Naive B cell (primary cell): ENCODE measurements at places on chromosomes 6 and 20.

GRCh38 chr6:168686029-168686738 lies 245.2 kb downstream of the SMOC2 start:
- H3K27ac ChIP-seq: no peak overlapping the region
- no peaks in the 10 kb centered on the region for H3K27me3 ChIP-seq
- no peaks in the 10 kb centered on the region for H3K4me1 ChIP-seq

DNA sequence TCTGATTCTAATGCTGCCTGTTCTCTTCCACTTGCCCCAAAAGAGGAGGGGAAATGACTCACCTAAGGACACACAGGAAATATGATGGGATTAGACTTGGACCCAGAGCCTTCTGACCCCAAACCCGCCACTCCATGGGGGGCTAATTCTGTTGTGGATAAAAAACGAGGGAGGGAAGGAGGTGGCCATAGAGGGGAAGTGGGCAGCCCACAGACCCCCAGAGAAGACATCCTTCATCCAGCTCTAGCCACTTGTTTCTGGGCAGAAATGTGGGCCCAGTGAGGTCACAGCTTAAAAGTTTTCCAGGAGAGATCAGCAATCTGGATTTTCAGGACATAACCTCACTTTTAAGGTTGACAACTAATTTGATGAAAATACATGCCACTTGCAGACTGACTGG lies 202.1 kb downstream of the ANKRD60 start:
- no peaks in the 10 kb centered on the region for H3K4me1 ChIP-seq
- H3K4me3 ChIP-seq: no peak overlapping the region
- peaks cover 48% of the 10 kb centered on the region for H3K27me3 ChIP-seq
- no peak for DNase-seq

GRCh38 chr6:54892831-54893230 lies 46.3 kb downstream of the FAM83B start:
- no peaks in the 10 kb centered on the region for H3K4me1 ChIP-seq
- no peaks in the 10 kb centered on the region for H3K27me3 ChIP-seq
- no peak overlapping the region for H3K4me3 ChIP-seq
- H3K27ac ChIP-seq: no peak overlapping the region
- no peak for DNase-seq

GRCh38 chr20:4740774-4741431 lies 19.2 kb downstream of the PRND start:
- H3K27ac ChIP-seq: no peak overlapping the region
- peaks cover 9% of the 10 kb centered on the region for H3K27me3 ChIP-seq
- peak; percentile 62 for DNase-seq
- no peaks in the 10 kb centered on the region for H3K36me3 ChIP-seq

- no peaks in the 10 kb centered on the region for H3K36me3 ChIP-seq
- H3K4me1 ChIP-seq: peaks cover 14% of the 10 kb centered on the region
- peak overlapping the region; percentile 3 for H3K27ac ChIP-seq
- H3K4me3 ChIP-seq: no peak overlapping the region
- peaks cover 8% of the 10 kb centered on the region for H3K27me3 ChIP-seq
- peak; percentile 6 for DNase-seq
These were observed 19.0 kb downstream of the PACSIN1 start for GRCh38 chr6:34484899-34485298.
